ENCODE measurements at places on chromosomes 6 and 20.

DNA sequence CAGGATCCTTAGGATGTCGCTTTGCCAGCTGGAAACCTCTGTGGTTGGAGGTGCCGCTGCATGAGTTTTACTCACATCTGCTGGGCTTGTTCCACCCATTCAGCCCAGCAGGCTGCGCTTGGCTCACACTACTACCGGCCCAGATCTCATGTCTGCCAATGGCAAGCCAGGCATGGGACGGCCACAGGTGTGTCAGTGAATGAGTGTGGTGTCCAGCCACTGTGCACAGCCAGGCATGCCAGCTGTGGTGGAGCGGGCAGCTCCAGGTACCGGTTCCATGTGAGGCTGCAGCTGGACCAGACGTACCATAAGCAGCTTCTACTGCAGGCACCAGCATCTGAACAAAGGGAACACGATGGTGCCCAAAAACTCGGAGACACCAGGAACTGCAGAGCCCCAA is 33.1 kb upstream of the ASF1A start:
- no peak for DNase-seq

DNA sequence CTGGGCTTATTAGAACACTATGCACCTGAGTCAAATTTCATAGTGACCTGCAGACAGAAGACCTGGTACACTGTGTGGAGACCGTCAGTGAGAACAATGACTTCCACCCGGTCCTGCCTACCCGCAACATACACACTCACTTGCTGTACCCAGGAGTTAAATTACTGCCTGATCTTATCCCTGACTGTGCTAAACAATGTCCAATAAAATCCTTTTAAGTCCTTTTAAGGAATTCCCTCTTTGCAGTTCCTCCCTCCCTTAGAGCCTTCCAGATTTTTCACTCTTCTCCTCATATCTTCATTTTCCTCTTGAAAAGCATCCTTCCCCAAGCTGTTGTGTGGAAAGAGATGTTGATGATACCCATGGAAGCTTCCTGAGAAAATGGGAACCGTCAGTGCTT is 3.4 kb upstream of the KCNG1 start:
- no peak for DNase-seq

- DNase-seq: no peak
Measured at GRCh38 chr6:3761989-3762270, 10.4 kb upstream of the PXDC1 start.

GRCh38 chr20:40493071-40493470 is 196.0 kb downstream of the MAFB start:
- DNase-seq: no peak

DNA sequence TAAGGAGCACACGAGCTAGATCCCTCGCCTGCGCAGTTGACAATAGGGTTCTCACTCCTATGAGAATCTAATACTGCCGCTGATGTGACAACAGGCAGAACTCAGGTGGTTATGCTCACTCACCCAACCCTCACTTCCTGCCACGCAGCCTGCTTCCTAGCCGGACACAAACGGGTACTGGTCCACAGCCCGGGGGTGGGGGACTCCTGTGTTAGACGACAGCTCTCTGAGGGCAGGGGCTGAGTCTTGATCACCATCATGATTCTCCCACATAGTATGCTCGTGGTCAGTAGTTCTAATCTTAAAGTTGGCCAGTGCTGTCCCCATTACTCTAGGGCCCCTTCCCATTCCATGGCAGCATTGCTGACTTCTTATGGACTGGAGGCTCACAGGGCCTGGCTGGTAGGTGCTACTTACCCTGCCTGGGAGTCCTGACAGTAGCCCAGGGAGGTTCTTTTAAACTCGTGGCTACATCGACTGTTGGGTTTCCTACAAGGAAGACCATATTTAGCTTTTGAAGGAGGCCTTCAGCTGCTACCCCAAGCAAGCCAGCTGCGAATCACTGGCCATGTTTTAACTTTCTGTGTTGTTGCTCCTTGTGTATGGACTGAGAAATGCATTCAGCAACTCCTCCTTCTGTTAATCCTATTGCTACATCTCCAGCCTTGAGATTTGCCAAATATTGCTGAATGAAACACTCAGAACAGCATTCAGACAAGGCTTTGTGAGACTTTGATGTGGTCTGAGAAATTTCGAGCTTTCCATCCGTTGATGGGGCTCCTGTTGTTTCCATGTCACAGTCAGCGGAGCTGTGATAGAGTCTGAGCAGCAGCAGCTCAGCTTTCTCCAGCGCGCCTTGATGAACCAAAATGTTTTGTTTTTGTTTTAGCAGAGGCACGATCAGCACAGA is 300.3 kb downstream of the NRN1 start:
- no peak for DNase-seq

DNA sequence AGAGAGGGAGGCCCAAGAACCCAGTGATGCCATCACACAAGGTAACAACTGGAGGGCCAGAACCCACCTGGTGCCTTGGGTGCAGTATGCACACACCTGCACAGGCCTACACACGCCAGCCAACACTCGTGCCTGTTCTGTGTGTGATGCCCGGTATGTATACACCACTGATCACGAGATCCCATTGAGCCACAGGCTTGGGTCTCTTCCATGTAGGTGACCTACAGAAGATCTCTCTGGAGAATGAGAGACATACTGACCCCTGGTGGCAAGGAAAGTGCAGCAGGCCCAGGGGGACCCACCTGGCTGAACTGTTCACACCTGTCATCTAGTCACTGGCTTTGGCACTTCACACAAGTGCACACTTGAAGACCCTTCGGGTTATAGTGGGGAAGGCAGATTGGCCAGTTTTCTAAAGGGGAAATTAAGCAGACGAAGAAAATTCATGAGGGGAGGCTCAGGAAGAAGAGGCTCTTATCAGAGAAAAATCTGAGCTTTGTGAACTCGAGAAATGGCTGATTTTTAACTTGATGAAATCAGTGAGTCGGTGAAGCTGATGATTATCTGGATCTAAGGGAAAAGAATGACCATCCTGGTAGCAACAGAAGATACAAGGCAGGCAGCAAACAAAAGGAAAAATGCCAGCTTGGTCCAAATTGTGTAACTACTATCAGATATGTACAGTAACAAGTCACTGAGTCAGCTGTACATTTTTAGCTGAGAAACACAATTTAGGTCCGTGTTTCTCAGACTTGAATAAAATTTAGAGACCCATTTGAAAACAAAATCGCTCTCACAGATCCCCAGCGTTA is 69.1 kb upstream of the PBOV1 start:
- peak; percentile 22 for DNase-seq

DNA sequence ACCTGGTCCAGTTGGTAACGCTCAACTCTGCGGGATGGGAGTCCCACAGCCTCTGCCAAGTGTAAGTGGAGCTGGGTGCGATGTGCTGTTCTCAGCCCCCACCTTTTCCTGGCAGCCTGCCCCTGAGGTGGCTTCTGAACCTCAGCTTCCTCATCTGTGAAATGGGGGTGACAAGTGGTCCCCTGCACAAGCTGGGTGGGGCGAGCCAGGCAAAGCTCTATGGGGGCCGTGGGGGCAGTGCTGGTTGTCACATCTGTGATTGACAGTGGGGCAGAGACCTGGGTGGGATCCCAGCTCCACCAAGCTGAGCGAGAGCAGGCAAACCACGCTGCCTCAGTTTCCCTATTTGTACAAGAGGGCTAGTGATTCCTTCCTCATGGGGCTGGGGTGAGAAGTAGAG is 162.6 kb downstream of the SYCP2 start:
- DNase-seq: no peak

DNA sequence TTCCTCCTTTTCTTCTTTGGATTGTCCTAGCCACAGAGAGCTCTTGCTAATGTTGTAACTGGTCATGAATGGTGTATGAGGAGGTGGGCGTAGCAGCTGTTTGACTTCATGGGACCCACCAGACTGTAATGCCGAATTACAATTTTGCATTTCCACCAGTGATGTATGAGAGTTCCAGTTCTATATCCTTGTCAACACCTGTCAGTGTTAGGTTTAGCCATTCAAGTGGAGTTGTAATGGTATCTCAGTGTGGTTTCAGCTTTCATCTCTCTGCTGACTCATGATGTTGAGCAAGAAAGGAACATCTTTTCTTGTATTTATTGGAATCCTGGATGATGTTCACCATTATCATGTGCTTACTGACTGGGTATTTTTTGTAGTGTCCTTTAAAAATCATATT is 5.1 kb downstream of the IGF2R start:
- peak; percentile 21 for DNase-seq

DNA sequence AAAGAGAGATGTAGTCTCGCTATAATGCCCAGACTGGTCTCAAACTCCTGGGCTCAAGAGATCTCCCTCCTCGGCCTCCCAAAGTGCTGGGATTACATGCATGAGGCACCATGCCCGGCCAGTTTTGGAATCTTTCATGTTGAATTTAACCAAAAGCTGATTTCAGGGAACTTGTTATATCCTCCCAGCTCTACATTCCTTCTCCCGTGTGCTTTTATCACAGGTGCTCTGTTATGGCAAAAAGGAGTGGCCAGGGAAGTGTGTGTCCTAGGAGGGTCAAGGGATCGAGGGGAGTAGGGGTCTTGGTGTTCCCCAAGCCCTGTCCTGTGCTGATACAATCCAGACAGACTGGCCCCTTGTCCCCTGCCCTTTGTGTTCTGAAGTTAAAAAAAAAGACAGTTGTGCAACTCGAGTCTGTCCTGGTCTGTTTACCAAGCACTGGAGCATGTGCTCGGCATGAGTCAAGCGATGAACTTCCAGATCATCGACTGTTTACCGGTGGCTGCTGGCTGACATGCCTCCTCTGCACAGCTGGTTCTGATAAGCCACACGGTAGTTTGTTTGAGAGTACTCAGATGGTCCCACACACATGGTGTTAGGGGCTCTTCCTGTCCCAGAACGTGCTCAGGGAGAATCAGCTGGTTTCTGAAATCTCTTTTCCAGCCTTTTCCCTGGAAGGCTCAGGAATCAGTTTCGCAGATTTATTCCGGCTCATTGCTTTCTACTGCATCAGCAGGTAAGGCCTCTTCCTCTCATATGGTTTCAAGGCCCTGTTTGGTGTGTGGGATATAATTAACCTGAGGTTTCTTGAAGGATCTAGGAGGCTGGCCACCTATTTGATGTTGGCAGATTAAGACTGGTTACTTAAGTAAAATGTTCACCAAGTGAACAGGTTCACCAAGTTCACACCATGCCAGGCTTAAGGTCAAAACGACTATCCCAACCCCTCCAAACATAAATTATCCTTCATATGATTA is 52.6 kb upstream of the NAA20 start:
- DNase-seq: no peak

DNA sequence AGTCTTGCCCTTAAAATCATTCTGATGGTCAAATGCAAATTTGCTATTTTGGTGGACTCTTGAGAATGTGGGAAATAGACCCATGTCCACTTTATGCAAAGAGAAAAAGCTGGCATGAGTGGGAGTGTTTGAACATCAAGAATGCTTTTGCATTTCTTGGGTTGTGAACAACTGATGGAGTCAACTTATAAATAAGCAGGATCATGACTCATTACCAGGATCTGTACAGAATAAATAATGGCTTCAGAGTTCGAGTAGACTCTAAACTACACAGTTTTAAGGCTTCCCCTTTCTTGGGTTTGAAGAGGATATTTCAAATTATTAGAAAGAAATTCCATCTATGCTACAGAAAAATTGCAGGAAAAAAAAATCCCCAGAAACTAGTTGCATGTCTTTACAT is 195.5 kb downstream of the EYA4 start:
- DNase-seq: no peak

DNA sequence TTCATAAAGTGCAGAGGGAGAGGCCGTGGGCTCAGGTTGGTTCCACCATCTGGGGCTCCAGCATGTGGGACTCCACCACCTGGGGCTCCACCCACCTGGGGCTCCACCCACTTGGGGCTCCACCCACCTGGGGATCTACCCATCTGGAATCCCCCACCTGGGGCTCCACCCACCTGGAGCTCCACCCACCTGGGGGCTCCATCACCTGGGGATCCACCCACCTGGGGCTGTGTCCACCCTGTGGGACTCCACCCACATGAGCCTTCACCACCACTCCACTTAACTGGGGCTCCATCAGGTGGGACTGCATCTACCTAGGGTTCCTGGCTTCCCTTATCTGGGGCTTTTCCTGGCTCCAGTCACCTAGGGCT is 226.0 kb upstream of the CDYL start:
- DNase-seq: no peak

- DNase-seq: no peak
Measured at GRCh38 chr6:127383988-127384387, 40.6 kb upstream of the ECHDC1 start.

DNA sequence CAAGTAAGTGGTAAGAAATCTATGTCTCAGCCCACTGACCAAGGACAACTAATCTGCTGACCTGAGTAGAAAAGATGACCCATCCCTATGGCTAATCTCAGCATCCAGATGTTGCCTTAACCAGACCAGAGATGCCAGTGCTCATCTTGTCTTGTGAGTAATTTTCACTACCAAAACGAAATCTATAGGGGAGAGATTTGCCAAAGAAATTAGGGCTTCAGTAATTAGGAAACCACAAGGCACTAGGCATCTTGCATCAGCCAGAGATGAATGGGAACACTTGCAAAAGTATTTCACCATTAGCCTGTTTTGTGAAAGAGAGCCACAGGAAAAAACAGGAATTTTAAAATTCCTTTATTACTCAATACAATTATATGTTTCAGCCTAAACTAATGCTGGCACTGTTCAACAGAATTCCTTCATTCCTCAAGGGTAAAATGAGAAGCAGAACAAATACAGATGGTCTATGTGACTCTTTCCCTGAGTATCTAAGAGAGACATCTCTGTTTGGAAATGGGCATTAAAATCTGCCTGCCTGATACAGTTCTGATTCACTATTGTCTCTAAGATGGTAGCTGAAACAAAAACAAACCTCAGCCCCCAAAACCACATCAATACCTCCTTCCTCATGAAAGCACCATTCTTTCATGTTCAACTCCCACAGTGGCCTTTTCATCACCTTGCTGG is 87.8 kb downstream of the GMDS start:
- no peak for DNase-seq

DNA sequence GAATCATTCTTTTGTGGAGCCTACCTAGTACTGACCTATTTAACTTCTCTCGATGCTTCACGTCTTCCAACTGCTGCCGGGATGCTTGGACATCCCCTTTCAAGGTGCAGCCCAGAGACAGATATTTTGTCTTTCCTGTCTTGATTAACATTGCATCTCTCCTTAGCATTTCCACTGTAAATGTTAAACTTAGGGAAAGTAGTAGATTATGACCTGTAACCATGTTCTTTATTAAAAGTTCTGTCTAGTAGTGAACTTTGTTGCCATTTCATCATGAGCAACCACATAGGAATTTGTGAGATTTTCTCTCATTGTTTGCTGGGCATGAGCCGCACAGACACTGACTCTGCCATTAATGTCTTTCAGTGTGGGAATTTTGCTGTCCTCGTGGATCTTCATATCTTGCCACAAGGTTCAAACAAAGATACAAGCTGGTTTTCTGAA is 117.9 kb downstream of the JAG1 start:
- no peak for DNase-seq
